ENCODE measurements at places on chromosomes 12 and 14. TPM values are rescaled to one million over a fixed set of nuclear protein-coding genes. Genes with fewer than 3 reads are reported as not detected.

The TAS2R7 gene
- total RNA-seq: not detected

The ARMH4 gene
- total RNA-seq: 0.46 TPM

The BBOF1 gene
- 3.4 TPM for total RNA-seq

The ADAM21 gene
- not detected for total RNA-seq

The CLEC9A gene
- total RNA-seq: not detected

The APPL2 gene
- total RNA-seq: 24.1 TPM

The RASAL1 gene
- 0.46 TPM for total RNA-seq

The TCTN2 gene
- 12.8 TPM for total RNA-seq

The HVCN1 gene
- 0.86 TPM for total RNA-seq

The PTPN6 gene
- 12.7 TPM for total RNA-seq

The SYT1 gene
- 4.7 TPM for total RNA-seq

The POTEM gene
- total RNA-seq: not detected

The ATL1 gene
- 4.6 TPM for total RNA-seq

The ASIC1 gene
- 5.3 TPM for total RNA-seq

The DNAJC22 gene
- total RNA-seq: 22.7 TPM

The GDF11 gene
- total RNA-seq: 3.8 TPM

The NT5DC3 gene
- total RNA-seq: 23.8 TPM

The RPL10L gene
- not detected for total RNA-seq

The POTEG gene
- total RNA-seq: not detected

The GLIPR1 gene
- 30.3 TPM for total RNA-seq

The PLEK2 gene
- 20.6 TPM for total RNA-seq

The HPD gene
- total RNA-seq: 1.4 TPM

The IFI27L2 gene
- 58.4 TPM for total RNA-seq

The RDH12 gene
- total RNA-seq: 0.05 TPM

The TOMM20L gene
- not detected for total RNA-seq

The SDS gene
- total RNA-seq: 2.1 TPM

The SPTSSA gene
- 42.1 TPM for total RNA-seq
